Stimulated activated naive CD4-positive, alpha-beta T cell treated with Interleukin-2 at 50 U/mL for 16 hours (primary cell): ENCODE measurements at places on chromosomes 12 and 14.

GRCh38 chr12:104790296-104791125 lies 167.6 kb downstream of the SLC41A2 start:
- peak; percentile 2 for DNase-seq

DNA sequence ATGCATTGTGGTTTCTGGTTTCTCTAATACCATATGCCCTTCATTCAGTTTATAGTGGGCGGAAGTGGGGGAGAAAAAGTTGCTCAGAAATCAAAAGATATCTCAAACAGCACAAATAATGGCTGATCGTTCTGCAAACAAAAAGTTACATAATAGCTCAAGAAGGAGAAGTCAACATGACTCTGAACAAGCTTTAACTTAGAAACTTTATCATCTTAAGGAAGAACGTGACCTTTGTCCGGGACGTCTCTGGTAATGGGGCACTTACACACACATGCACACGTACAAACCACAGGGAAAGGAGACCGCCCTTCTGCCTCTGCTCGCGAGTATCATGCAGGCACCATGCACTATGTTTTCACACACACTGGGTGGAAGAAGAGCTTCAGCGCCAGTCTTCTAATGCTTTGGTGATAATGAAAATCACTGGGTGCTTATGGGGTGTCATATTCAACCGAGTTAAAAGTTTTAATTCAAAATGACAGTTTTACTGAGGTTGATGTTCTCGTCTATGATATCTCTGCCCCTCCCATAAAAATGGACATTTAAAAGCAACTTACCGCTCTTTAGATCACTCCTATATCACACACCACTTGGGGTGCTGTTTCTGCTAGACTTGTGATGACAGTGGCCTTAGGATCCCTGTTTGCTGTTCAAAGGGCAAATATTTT lies 4.7 kb downstream of the FOS start:
- peak; percentile 3 for DNase-seq

- DNase-seq, result no peak
Measured at GRCh38 chr12:110015132-110015531, 15.9 kb downstream of the ANKRD13A start.

- DNase-seq, result peak; percentile 46
Measured at GRCh38 chr12:51270067-51270950, at the start of gene SMAGP. TSS of gene SMAGP (minus strand) at chr12:51270415. CDS start at chr12:51269278, 1,137 bp downstream.

GRCh38 chr14:62373944-62374343 lies 611.7 kb downstream of the SNAPC1 start:
- DNase-seq, result no peak

DNA sequence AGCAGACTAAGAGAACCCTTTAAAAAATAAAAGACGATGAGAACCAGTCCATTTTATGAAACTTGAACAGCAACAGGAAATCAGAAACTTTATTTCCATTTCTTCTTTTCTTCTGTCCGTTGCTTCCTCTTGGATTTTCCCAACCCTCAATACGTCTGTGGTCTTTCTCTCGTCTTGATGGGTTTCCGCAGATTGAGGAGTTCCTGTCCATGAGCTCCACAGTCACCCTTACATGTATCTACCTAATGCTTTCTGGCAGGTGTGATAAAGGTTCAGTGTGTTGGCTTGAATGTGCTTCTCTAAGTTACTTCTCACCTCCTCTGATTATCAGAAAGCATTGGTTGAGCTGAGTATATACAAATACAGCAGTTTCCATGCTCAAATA lies 110.0 kb downstream of the ETV6 start:
- DNase-seq, result no peak
